Fibroblast of lung (primary cell): ENCODE measurements at places on chromosomes 5 and 9. TPM values are rescaled to one million over a fixed set of nuclear protein-coding genes. Genes with fewer than 3 reads are reported as not detected.

- DNase-seq = no peak
Observed at GRCh38 chr9:133760713-133761290, 22.6 kb upstream of the SARDH start.

DNA sequence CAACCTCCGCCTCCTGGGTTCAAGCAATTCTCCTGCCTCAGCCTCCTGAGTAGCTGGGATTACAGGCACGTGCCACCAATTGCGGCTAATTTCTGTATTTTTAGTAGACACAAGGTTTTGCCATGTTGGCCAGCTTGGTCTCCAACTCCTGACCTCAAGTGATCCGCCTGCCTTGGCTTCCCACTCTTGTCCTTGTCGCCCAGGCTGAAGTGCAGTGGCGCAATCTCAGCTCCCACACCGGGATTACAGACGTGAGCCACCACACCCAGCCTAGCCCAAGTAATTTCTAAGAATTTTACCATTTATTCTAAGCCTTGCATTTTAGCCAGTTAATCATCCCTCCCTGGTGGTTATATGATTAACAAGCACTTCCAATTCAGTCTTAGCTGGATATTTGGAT, 11.0 kb downstream of the NAIP start:
- no peak for DNase-seq

Gene PCDHGB2
- 2.3 and 5.7 TPM in 2 replicates for polyA plus RNA-seq

GRCh38 chr5:180649297-180650039, at the start of gene FLT4:
TSS of gene FLT4 (minus strand) at chr5:180649600. CDS start at chr5:180649545, 55 bp downstream.
- DNase-seq = no peak

DNA sequence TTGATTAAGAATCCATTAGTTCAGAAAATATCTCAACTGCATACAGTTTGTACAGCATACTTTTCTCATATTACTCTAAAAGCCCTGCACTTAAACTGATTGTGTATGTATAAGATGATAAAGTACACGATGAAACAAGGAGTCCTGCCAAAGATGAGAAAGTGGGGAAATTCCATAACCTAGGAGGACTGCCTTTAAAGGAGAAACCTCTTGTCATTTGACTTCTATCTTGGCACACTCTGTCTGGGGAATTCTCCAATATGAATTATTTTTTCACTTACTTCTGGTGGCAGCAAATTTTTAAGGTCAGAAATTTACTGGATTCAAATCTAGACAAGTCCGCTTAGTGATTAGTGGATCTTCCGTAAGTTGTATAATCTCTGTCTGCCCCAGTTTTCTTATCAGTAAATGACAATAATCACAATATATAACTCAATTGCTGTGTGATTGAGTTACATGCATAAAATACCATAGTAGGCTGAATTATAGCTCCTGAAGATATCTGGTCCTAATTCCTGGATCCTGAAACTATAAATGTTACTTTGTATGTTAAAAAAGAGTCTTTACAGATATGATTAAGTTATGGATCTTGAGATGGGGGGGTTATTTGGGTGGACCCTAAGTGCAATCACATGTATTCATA, 17.0 kb upstream of the ISOC1 start:
- no peak for DNase-seq

Gene FREM1
- 0.01 and 0.09 TPM in 2 replicates for polyA plus RNA-seq

Gene VCAN
- 51.9 and 144 TPM in 2 replicates for polyA plus RNA-seq

DNA sequence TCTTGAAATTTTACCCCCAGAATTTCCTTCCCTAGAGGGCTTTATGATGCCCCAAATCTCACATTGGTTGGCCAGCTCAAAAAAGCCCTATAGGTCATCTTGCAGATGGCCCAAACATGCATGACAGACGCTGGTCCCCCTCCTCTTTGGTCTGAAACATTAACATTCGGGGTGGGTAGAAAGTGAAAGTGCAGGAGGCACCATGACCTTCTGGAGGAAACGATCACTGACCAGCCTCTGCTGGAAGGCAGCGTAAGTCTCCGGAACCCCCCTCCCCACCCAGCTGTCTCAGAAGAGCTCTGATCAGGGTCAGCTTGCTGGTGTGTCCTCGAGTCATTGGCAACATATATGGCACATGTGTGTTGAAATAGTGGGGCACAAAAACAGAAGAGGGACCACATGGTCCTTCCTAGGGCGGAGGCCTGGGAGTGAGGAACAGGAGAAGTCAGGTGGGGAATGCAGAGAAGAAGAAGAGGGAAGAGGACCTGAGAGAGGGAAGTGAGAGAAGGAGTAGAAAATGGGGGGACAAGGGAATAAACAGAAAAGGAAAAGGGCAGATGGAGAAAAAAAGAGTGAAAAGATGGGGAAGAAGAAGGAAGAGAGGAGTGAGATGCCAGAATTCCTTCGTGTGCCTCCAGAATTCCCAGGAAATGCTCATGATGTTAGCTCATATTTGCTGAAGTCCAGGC, 46.2 kb downstream of the IL31RA start:
- DNase-seq = no peak

Gene AP3S1
- 130 and 165 TPM in 2 replicates for polyA plus RNA-seq

DNA sequence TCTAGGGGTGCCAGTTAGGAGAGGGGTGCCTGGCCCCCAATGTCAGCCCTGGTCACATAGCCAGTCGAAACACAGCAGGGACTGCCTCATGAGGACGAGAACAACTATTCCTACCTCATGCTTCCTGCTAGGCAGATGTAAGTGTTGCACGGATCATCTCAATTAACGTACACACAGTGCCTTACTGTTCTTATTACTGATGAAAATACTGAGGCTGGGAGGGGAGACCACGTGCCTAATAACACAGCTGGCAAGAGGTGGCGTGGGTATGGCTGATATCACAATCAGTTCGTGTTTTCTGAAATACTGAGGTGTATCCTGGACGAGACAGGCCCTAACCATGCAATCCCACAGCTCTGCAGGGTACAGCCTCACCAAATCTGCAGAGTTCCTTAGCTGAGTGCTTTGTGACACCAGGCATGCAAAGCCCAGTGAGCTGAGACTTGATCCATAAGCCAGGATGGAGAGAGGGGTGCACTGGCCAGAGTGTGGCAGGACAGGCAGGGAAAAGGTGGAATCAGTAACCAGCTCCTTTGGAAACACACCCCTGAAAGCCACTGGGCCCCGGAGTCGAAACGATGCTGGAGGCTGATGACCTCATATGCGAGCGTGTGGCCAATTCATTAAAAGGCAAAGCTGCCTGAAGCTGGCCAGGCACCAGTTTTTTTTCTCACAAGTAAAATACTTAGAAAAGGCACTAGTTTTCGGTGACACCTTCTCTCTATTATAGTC, 63.9 kb downstream of the PRRT1B start:
- peak; percentile 77 for DNase-seq

DNA sequence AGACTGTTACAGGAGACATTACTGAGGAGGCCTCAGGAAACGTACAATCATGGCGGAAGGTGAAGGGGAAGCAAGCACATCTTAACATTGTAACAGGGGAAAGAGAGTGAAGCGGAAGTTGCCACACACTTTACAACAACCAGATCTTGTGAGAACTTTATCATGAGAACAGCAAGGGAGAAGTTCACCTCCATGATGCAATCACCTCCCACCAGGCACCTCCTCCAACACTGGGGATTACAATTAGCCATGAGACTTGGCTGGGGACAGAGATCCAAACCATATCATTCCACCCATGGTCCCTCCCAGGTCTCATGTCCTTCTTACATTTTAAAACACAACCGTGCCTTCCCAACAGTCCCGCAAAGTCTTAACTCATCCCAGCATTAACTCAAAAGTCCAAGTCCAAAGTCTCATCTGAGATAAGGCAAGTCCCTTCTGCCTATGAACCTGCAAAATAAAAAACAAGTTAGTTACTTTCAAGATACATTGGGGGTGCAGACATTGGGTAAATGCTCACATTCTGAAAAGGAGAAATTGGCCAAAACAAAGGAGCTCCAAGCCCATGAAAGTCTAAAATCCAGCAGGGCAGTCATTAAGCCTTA, 138.3 kb downstream of the TMEM161B start:
- DNase-seq = no peak

Gene LECT2
- polyA plus RNA-seq = not detected in 2 replicates

Gene PRDM9
- not detected in 2 replicates for polyA plus RNA-seq

Gene CCDC192
- polyA plus RNA-seq = not detected in 2 replicates

Gene LCN1
- not detected in 2 replicates for polyA plus RNA-seq

- peak; percentile 14 for DNase-seq
Observed at GRCh38 chr5:126251024-126251423, 172.2 kb upstream of the GRAMD2B start.

GRCh38 chr9:37248651-37249163, 128.3 kb downstream of the ZCCHC7 start:
- DNase-seq = peak; percentile 29

- peak; percentile 60 for DNase-seq
Observed at GRCh38 chr9:14158916-14159315, 155.0 kb downstream of the NFIB start.

Gene MYOZ3
- polyA plus RNA-seq = 0.14 and 0.26 TPM in 2 replicates

Gene PCDHAC1
- 0.01 and 0.14 TPM in 2 replicates for polyA plus RNA-seq

Gene TXNDC8
- not detected in 2 replicates for polyA plus RNA-seq

DNA sequence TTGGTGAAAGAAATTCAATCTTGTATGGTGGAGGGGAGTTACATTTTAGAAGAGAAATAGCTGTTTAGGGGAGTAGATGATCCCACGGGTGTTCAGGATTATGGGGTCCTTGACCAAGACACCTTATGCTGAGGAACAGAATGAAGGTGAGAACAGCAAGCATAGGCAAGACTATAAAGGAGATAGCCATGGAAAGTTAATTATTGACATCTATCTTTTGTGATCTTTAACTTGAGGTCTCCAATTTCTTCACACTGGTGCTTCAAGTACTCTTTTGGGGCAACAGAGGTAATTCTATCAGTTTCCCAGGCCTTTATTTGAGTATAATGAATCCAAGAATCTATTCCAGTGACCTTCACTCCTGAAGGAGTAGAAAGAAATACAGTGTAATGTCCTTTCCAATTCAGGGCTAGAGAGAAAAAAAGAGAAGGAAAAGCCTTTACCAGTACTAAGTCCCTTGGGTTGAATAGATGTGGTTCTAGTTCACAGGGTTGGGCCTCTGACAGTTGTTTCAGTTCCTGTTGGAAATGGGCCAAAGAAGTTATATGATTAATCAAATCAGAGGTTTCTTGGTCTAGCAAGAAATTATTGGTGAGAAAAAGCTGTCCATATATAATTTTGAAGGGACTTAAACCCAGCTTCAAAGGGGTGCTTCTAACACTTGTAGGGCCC, 2104.1 kb upstream of the ACO1 start:
- no peak for DNase-seq

DNA sequence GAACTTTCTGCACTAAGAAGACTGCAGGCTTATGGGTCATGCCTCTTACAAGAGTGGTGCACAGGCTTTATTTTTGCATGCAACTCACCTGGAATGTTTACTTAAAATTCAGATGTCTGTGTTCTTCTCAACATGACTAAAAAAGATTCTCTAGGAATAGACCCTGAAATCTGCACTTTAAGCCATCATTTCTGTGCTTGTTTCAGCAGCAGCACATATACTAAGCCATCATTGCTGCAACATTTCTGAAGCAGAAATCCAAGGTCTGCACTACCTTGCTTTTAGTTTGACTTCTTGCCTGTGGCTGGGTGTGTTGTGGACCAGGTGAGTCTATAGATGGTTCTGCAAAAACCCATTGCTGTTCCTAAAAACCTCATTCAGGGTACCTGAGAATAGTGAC, 156.8 kb downstream of the CEP120 start:
- no peak for DNase-seq

DNA sequence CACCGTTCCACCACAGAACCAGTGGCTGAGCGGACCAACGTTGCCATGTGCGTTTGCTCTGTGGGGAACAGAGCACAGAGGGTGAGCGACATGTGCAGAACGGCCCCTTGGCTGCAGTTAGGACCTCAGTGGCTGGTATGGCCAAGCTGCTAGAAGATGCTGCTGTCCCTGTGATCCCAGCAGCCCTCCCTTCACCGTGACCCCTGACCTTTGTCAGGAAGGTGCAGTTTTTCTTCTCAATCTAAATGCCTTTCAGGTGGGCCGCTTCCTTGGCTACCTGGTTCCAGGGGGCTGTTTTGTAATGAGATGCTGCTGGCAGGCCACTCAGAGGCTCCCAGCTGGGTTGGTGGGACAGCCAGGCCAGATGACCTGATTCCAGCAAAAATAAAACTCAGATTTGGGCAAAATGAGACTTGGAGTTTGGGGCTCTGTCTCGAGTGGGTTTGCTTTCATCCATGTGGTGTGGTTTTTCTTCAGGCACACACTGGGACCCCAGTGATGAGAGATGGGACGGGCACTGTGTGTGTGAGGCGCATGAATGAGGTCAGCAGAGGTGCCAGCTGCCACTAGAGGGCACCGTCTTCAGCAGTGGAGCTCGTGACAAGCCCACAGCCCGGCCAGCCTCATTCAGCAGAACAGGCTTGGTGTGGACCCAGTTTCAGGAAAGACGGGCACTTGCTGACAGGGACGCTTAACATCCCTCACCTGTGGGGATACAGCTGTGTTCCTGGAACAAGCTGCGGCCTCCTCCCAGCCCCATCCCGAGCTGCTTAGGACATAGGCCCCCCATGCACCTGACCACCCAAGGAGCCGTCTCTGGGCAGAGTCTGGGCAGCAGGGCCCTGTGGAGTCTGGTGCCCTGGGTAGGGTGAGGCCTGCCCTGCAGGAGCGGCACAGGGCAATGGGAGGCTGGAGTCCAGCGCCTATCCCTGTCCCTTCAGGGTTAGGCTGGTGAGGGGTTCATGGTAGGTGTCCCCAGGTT, 4.1 kb downstream of the MRPS2 start:
- DNase-seq = peak; percentile 60

DNA sequence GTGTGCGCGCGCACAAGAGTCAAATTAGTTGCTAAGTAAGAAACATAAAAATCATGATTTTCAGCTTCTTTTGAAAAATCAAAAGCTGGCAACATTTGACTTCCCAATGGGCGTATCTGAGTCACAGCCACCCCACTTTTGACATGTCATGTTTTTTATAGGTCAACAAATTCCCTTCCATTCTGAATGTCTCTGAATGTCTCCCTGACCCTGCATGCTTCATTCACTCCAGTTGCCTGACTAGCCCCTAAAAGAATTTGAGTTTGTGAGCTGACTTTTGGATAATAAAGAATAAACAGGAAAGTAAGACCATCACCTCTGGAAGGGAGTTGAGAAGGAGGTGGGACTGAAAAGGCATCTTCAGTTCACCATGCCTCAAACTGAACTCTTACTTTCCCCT, 20.2 kb upstream of the GLIS3 start:
- no peak for DNase-seq

DNA sequence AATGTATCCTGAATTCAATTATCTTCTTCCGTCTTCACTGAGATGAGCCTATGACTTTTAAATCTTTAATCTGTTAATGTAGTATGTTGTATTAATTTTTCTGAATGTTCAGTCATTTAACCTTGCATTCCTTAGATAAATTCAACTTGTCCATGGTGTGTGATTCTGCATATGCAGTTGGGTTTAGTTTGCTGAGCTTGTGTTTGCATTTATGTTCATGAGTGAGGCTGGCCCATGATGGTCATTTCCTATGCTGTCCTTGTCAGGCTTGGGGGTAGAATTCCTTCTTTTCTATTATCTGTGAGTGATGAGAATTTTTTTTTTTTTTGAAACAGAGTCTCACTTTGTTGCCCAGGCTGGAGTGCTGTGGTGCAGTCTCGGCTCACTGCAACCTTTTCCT, 131.8 kb upstream of the COL5A1 start:
- DNase-seq = no peak

DNA sequence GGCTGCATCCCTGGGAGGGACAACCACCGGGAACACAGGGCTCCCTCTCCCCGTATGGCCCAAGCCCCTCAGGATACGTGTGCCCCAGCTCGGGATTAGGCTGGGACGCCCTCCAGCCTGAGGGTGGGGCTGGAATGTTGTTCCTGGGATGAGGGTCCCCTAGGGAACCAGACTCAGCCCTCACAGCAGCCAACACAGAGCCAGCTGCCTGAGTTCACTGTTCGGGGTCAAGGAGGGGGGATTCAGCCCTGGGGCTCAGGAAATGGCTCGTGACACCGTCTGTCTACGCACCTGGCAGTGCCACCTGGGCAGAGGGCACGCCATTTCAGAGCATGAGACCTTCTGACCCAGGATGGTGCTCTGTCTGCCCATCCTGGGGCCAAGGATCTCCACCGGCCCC, 8.9 kb downstream of the RNF44 start:
- DNase-seq = no peak
